Activated naive CD4-positive, alpha-beta T cell treated with anti-CD3 and anti-CD28 coated beads, Interleukin-2, amount 10 ng/mL, durations not matched to agents 7 days and 5 days (primary cell): ENCODE measurements at places on chromosomes 16 and 17.

- H3K36me3 ChIP-seq = no peaks in the 10 kb centered on the region
- no peak for DNase-seq
- H3K27me3 ChIP-seq = peaks cover 74% of the 10 kb centered on the region
- no peak overlapping the region for H3K4me3 ChIP-seq
Measured at GRCh38 chr17:37797206-37797605, 52.3 kb upstream of the HNF1B start.

DNA sequence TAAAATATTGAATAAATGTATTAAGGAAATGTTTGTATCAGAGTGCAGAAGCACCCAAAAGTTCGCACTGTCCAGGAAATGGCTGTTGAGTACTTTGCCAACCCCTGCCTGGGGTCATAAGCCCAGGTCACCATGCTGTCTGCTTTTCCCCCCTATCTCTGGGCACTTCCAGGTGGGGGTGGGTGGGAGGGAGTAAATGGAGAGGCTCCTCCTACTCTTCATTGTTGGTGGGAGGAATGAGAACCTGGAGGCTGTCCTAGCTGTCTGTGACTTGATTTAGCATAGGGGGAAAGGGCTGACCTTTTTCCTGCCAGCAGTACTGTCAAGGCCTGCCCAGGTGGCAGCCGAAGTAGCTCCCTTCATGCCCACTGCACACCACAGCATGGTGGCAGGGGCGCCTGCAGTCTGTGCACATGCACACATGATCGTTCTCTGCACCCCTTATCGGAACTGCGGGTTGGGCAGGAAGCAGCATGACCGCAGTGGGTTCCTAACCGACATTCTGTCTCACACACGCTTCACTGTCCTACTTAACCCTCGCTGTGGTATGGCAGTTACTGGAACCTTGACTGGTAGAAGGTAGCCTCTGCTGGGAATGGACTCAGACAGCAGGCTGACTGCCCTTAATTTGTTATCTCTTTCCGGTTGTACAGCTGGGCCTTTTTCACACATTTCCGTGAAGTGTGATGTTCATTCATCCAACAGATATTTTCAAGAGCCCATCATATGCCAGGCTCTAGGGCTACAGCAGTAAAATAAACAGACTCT, 41.5 kb downstream of the LDHD start:
- H3K4me1 ChIP-seq = peaks cover 63% of the 10 kb centered on the region
- DNase-seq = peak; percentile 88
- H3K4me3 ChIP-seq = peak overlapping the region; percentile 39
- peak overlapping the region; percentile 89 for H3K27ac ChIP-seq

GRCh38 chr17:35373534-35373983, at the start of gene SLFN11:
Gene SLFN11, minus strand, starts transcription at chr17:35373621. Its CDS starts 9,814 bp downstream, at chr17:35363807.
- peak within 1 kb of the TSS; percentile 95 for H3K4me3 ChIP-seq
- H3K27me3 ChIP-seq = no peaks in the 10 kb centered on the region
- H3K27ac ChIP-seq = peak within 1 kb of the TSS; percentile 96

- H3K27ac ChIP-seq = no peak overlapping the region
- DNase-seq = no peak
- H3K4me3 ChIP-seq = no peak overlapping the region
- peaks cover 25% of the 10 kb centered on the region for H3K36me3 ChIP-seq
- no peaks in the 10 kb centered on the region for H3K27me3 ChIP-seq
Measured at GRCh38 chr17:17084941-17085340, 42.7 kb downstream of the MPRIP start.

DNA sequence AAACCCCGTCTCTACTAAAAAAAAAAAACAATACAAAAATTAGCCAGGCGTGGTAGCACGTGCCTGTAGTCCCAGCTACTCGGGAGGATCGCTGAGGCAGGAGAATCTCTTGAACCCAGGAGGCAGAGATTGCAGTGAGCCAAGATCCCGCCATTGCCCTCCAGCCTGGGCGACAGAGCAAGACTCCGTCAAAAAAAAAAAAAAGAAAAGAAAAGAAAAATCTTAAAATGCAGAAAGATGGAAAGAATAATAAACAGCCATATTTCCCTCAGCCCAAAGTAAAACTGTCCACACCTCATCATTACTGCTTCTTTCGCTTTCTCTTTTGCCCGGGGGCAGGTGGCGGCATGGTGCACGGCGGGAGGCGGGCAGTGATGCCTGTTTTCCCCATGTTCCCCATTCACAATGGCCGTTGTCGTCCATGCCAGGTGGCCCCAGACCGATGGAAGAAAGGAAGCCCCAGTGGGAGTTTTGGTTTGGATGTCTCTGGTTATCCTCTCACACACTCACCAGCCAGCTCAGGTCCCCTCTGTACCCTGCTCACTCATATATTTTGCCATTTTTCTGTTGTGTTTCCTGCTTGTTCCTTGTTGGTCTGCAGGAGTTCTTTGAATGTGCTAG, 37.0 kb upstream of the PEMT start:
- H3K4me3 ChIP-seq = peak overlapping the region; percentile 70
- DNase-seq = peak; percentile 71
- H3K36me3 ChIP-seq = no peaks in the 10 kb centered on the region
- no peaks in the 10 kb centered on the region for H3K27me3 ChIP-seq
- peak overlapping the region; percentile 88 for H3K27ac ChIP-seq

GRCh38 chr16:53998024-53998810, 288.4 kb downstream of the IRX3 start:
- no peak for DNase-seq
- no peaks in the 10 kb centered on the region for H3K4me1 ChIP-seq
- H3K4me3 ChIP-seq = no peak overlapping the region

GRCh38 chr17:42041619-42042018, 8.8 kb downstream of the C17orf113 start:
- DNase-seq = no peak
- H3K4me1 ChIP-seq = no peaks in the 10 kb centered on the region
- no peak overlapping the region for H3K4me3 ChIP-seq

- peaks cover 2% of the 10 kb centered on the region for H3K4me1 ChIP-seq
- no peak for DNase-seq
- H3K27ac ChIP-seq = no peak overlapping the region
Measured at GRCh38 chr16:85601730-85602401, 11.3 kb upstream of the GSE1 start.

GRCh38 chr17:17508646-17509591, 12.7 kb upstream of the RASD1 start:
- no peaks in the 10 kb centered on the region for H3K27me3 ChIP-seq
- H3K27ac ChIP-seq = no peak overlapping the region
- H3K4me3 ChIP-seq = no peak overlapping the region
- DNase-seq = no peak
- no peaks in the 10 kb centered on the region for H3K36me3 ChIP-seq
- H3K4me1 ChIP-seq = no peaks in the 10 kb centered on the region

DNA sequence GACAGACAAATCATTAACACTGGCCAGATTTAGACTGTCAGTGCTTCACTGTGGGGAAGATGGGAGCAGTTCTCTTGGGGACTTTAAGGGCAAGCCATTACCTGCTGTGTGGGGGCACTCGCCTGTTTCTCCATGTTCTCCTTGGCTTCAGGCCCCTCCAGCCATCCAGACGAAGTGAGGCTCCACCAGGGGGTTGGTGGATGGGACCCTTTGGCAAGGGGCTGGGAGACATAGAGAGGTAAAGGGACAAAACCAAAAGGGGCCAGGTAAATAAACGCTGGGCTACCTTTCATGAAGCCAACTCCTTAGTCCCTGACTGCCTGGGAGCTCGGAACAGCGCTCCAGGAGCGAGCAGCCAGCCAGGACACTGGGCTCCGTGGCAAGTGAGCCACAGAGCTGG, 14.0 kb downstream of the TBX4 start:
- H3K27ac ChIP-seq = no peak overlapping the region
- H3K36me3 ChIP-seq = no peaks in the 10 kb centered on the region
- H3K27me3 ChIP-seq = peaks cover 82% of the 10 kb centered on the region
- no peak for DNase-seq
- H3K4me1 ChIP-seq = peaks cover 13% of the 10 kb centered on the region

GRCh38 chr17:67256075-67256732, 11.2 kb upstream of the HELZ start:
- peaks cover 38% of the 10 kb centered on the region for H3K4me1 ChIP-seq
- H3K27ac ChIP-seq = no peak overlapping the region
- peaks cover 7% of the 10 kb centered on the region for H3K27me3 ChIP-seq
- no peak overlapping the region for H3K4me3 ChIP-seq
- no peak for DNase-seq
- H3K36me3 ChIP-seq = peaks cover 1% of the 10 kb centered on the region

- peak overlapping the region; percentile 94 for H3K4me3 ChIP-seq
- peaks cover 57% of the 10 kb centered on the region for H3K4me1 ChIP-seq
- peaks cover 61% of the 10 kb centered on the region for H3K36me3 ChIP-seq
- DNase-seq = peak; percentile 39
- peak overlapping the region; percentile 99 for H3K27ac ChIP-seq
Measured at GRCh38 chr16:88702371-88703210, 3.6 kb downstream of the RNF166 start.

DNA sequence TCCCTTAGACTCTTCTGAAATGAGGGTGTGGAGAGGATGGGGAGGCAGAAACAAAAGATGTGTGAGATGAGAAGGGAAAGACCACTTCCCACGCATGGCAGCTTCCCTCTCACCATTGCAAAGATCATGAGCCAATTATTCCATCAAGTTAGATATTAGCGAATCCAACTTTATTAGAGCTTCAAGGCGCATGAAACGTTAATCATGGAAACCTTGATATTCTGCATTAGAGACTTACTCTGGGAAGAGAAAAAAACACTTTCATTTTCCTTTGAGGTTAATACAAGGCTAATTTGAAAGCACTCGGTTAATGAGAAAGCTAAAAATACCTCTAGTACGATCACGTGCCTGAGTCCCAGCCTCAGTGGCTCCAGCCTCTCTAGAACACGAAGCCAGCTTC, 220.6 kb upstream of the RPL38 start:
- H3K27me3 ChIP-seq = peaks cover 28% of the 10 kb centered on the region
- no peak overlapping the region for H3K27ac ChIP-seq
- no peak for DNase-seq
- H3K4me1 ChIP-seq = peaks cover 9% of the 10 kb centered on the region

DNA sequence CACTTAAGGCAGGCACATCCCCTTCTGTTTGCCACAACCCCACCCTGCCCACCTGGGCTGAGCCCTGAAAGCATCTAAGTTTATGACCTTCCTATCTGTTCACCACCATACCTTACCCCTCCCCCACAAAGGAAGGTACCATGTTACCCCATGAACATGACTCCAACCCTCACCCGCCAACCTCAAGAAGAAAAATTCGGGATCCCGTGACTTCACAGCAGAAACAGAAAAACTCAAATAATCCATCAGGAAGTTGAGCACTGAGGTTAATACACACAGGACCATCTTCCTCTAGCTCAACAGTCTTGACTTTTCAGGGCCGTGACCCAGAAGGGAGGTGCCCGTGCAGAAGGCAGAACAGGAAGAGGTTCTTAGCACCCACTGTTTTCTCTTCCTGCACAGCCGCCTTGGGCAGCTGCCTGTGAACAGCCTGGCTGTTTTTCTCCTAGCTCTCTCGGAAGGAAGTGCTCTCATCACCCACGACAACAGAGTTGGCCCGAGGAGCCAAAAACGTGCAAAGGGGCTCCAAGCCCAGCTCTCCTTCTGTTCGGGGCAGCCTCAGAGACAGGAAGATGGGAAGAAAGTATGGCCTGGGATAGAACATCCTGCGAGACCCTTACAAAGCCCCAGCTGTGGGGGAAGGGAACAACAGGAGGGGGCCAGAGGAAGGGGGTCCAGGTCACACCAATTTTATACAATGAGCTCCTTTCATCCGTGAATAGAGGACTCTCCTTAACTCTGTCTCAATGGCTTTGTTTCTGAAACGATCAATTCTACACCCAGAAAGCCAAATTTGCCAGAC, 101.1 kb downstream of the XYLT1 start:
- H3K27me3 ChIP-seq = no peaks in the 10 kb centered on the region
- H3K36me3 ChIP-seq = peaks cover 55% of the 10 kb centered on the region
- H3K27ac ChIP-seq = peak overlapping the region; percentile 100
- DNase-seq = peak; percentile 87
- H3K4me1 ChIP-seq = peaks cover 97% of the 10 kb centered on the region

- peaks cover 39% of the 10 kb centered on the region for H3K36me3 ChIP-seq
- DNase-seq = no peak
- no peak overlapping the region for H3K4me3 ChIP-seq
- no peaks in the 10 kb centered on the region for H3K27me3 ChIP-seq
- H3K27ac ChIP-seq = peak overlapping the region; percentile 76
Measured at GRCh38 chr16:30882429-30883310, 11.2 kb downstream of the BCL7C start.

- no peak for DNase-seq
- H3K27ac ChIP-seq = peak overlapping the region; percentile 91
- peaks cover 63% of the 10 kb centered on the region for H3K36me3 ChIP-seq
- H3K4me1 ChIP-seq = peaks cover 80% of the 10 kb centered on the region
- H3K4me3 ChIP-seq = peak overlapping the region; percentile 18
Measured at GRCh38 chr16:68274441-68274840, 10.1 kb downstream of the SLC7A6 start.

DNA sequence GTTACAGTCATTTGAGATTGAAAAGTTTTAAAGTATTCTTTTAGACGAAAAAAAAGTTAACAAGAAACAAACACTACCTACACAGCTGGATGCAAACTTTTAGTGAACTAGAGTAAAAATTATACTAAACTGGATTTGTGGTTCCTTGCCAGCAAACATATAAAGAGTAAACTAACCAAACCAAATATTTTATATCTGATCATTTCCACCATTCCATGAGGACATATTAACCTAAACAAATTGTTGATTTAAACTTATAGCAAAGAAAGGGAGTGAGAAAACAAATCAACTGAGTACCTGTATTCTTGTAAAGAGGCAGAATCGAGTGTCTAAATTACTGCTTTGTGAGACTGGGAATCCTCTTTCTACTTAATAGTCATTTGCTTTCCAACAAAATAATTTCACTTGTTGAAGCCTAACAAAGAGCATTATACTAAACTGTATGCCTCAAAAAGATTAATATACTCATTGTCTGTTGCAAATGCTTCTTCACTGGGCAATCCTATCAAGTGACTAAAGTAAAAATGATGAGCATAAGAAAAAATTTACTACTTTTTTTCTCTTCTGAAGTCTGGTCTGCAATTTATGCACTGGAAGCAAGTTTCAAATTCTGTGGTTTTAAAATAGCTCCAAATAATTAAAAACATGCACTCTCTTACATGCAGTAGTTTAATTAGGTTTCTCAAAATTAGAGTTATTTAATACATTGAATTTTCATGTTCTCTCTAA, 37.5 kb downstream of the AKAP10 start:
- no peaks in the 10 kb centered on the region for H3K27me3 ChIP-seq
- H3K4me3 ChIP-seq = no peak overlapping the region
- peaks cover 45% of the 10 kb centered on the region for H3K36me3 ChIP-seq
- DNase-seq = no peak
- no peak overlapping the region for H3K27ac ChIP-seq

GRCh38 chr16:4390266-4391260, 18.9 kb downstream of the VASN start:
- no peaks in the 10 kb centered on the region for H3K27me3 ChIP-seq
- H3K4me1 ChIP-seq = no peaks in the 10 kb centered on the region
- H3K27ac ChIP-seq = no peak overlapping the region
- peaks cover 41% of the 10 kb centered on the region for H3K36me3 ChIP-seq

- H3K36me3 ChIP-seq = no peaks in the 10 kb centered on the region
- peaks cover 6% of the 10 kb centered on the region for H3K27me3 ChIP-seq
- no peak for DNase-seq
Measured at GRCh38 chr17:51500454-51500853, 240.1 kb downstream of the UTP18 start.
